ENCODE measurements at places on chromosomes 2 and 18. TPM values are rescaled to one million over a fixed set of nuclear protein-coding genes. Genes with fewer than 3 reads are reported as not detected.

ARHGEF4 gene
- total RNA-seq: 2.2 TPM

HAAO gene
- total RNA-seq: 12.2 TPM

GKN1 gene
- total RNA-seq: not detected

INHBB gene
- total RNA-seq: not detected

ALPG gene
- not detected for total RNA-seq

BOLL gene
- total RNA-seq: not detected

Data from bronchial smooth muscle cell (primary cell).